ENCODE measurements at places on chromosomes 12 and 14. TPM values are rescaled to one million over a fixed set of nuclear protein-coding genes. Genes with fewer than 3 reads are reported as not detected.

Gene NXPH4
- total RNA-seq = 2.9 TPM

Gene RILPL2
- 2.6 TPM for total RNA-seq

Gene BEGAIN
- total RNA-seq = 28.7 TPM

Gene SLC10A1
- not detected for total RNA-seq

DNA sequence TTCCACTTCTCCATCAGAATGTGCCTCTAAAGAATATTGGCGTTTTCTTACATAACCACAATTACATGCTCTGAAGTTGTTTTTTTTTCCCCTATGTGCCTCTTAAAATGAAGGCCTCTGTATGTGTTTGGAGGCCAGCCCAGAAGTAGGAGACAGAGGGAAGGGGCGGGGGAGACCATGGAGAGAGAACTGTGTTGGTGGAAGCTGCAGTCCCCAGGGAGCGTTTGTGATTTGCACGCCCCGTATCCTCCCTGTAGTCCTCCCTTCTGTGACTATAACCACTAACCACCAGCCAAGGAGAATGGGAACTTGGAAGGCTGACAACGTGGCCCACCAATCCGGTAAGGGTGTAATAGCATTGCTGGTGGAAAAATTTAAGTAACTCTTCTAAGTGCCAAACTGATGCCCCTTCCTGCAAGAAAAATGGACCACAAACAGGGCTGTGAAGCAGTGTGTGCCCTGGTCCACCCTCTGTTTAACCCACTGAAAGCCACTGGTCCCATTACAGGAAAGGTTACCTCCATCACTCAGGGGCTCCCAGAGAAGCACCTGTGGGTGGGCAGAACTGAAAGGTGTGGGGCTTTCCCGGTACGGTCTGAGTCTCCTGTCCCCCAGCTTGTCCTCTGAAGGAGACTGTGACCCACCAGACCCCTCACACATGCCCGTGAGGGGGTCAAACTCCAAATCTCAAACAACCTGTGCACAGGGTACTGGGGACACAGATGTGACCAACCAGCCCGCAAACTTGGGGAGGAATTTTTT is 36.8 kb downstream of the CCDC88C start:
- H3K4me1 ChIP-seq = peaks cover 16% of the 10 kb centered on the region
- no peaks in the 10 kb centered on the region for H3K27me3 ChIP-seq
- no peak overlapping the region for H3K27ac ChIP-seq

DNA sequence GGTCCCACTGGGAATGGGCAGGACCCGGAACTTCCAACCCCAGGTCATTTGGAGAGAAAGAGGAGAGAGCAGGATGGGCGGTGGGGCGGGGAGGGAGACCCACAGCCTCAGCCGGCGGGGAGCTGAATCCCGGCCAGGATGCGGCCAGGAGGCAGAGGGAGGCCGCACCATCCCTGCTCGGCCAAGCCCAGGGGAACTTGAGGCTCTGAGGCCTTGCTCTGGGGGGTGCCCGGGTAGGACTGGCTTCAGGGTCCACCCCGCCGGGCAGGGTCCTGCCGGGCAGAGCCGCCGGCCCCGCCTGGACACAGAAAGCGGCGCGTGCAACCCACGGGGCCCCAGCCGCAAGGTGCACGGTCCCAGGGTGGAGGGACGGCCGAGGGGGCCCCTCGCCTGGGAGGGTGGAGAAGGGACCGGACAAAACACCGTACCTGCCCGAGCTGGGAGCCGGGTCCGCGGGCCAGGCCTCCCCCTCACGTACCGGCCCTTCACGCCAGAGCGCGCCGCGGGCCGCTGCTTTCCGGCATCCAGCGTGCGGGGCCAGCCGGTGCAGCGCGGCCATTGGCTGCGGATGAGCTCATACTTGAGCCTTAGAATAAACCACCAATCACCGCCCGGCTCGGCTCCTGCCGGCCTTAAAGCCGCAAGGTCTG is at the start of gene RPS6KL1:
TSS of gene RPS6KL1 (minus strand) at position 509 of the 650 bp plus-strand sequence. CDS start 1,719 bp downstream, outside the sequence.
- no peaks in the 10 kb centered on the region for H3K36me3 ChIP-seq
- H3K4me1 ChIP-seq = peaks cover 4% of the 10 kb centered on the region
- peak within 1 kb of the TSS; percentile 55 for H3K27ac ChIP-seq
- peak; percentile 91 for DNase-seq
- H3K27me3 ChIP-seq = no peaks in the 10 kb centered on the region
- peak within 1 kb of the TSS; percentile 80 for H3K4me3 ChIP-seq

DNA sequence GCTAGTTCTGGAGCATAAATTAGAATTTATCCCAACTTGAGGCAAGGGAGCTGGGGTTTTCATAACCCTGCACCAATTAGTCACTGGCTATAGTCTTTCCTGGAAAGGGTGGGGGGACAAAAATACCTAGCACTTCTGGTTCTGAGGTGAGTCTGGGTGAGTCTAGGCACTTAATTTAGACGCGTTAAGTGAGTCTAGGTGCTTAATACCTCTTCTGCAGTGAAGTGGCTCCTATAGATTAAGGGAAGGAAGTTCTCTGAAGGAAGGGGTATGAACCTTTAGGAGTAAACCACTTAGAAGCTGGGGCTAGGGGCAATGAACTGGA is 251.7 kb downstream of the EFCAB11 start:
- DNase-seq = no peak
- no peaks in the 10 kb centered on the region for H3K36me3 ChIP-seq
- peaks cover 14% of the 10 kb centered on the region for H3K4me1 ChIP-seq
- H3K27me3 ChIP-seq = no peaks in the 10 kb centered on the region

- peaks cover 2% of the 10 kb centered on the region for H3K4me1 ChIP-seq
- no peaks in the 10 kb centered on the region for H3K27me3 ChIP-seq
- no peaks in the 10 kb centered on the region for H3K36me3 ChIP-seq
- peak; percentile 35 for DNase-seq
These were observed 69.8 kb downstream of the SLC6A12 start for GRCh38 chr12:143964-144649.

GRCh38 chr14:64337888-64338615 is 43.9 kb upstream of the ESR2 start:
- peak overlapping the region; percentile 82 for H3K4me3 ChIP-seq
- DNase-seq = peak; percentile 64
- H3K27me3 ChIP-seq = no peaks in the 10 kb centered on the region
- no peaks in the 10 kb centered on the region for H3K36me3 ChIP-seq
- peaks cover 16% of the 10 kb centered on the region for H3K4me1 ChIP-seq

- H3K4me3 ChIP-seq = no peak overlapping the region
- H3K4me1 ChIP-seq = peaks cover 12% of the 10 kb centered on the region
- no peaks in the 10 kb centered on the region for H3K36me3 ChIP-seq
- no peaks in the 10 kb centered on the region for H3K27me3 ChIP-seq
- DNase-seq = peak; percentile 65
- no peak overlapping the region for H3K27ac ChIP-seq
These were observed 25.4 kb upstream of the PLEKHG6 start for GRCh38 chr12:6285063-6285477.

GRCh38 chr14:73752297-73752992 is 38.3 kb upstream of the PNMA1 start:
- peaks cover 79% of the 10 kb centered on the region for H3K4me1 ChIP-seq
- no peaks in the 10 kb centered on the region for H3K36me3 ChIP-seq
- peak; percentile 72 for DNase-seq
- no peak overlapping the region for H3K4me3 ChIP-seq

All from body of pancreas (tissue), 4 donors.